A549 treated with AZD2906 at 1 μM for 4 hours (cell line): ENCODE measurements at places on chromosomes 7 and 10. TPM values are rescaled to one million over a fixed set of nuclear protein-coding genes. Genes with fewer than 3 reads are reported as not detected.

The CALHM1 gene
- total RNA-seq = 0.02 TPM in 1 of 5 replicates, not detected in the others

The FAM237B gene
- total RNA-seq = 0.02 to 0.10 TPM (median 0.05 TPM) in 5 replicates

The CDH23 gene
- total RNA-seq = 1.8 to 3.0 TPM (median 2.7 TPM) in 5 replicates

The RTKN2 gene
- 0.75 to 1.0 TPM (median 0.85 TPM) in 5 replicates for total RNA-seq

The CHPF2 gene
- 38.8 to 44.8 TPM (median 43.5 TPM) in 5 replicates for total RNA-seq

The GIMAP7 gene
- total RNA-seq = not detected in 5 replicates

The PNLIPRP3 gene
- total RNA-seq = 0.03 to 0.07 TPM (median 0.04 TPM) in 5 replicates

The PGAM2 gene
- not detected in 5 replicates for total RNA-seq

The MBLAC1 gene
- 2.1 to 3.5 TPM (median 3.0 TPM) in 5 replicates for total RNA-seq

The BICC1 gene
- 17.0 to 25.8 TPM (median 18.2 TPM) in 5 replicates for total RNA-seq

The PLEKHS1 gene
- 0.02 to 0.06 TPM (median 0.03 TPM) in 4 of 5 replicates, not detected in the other for total RNA-seq

The FOXP2 gene
- not detected in 5 replicates for total RNA-seq

The FEZF1 gene
- not detected in 5 replicates for total RNA-seq

The ACSL5 gene
- total RNA-seq = 0.25 to 0.60 TPM (median 0.33 TPM) in 5 replicates

The SPOCK2 gene
- total RNA-seq = 0.29 to 0.53 TPM (median 0.40 TPM) in 5 replicates

The GAD2 gene
- not detected in 5 replicates for total RNA-seq

The ITIH2 gene
- total RNA-seq = 0.19 to 0.32 TPM (median 0.29 TPM) in 5 replicates

The TAS2R3 gene
- not detected in 5 replicates for total RNA-seq

The PRR15 gene
- 4.6 to 7.2 TPM (median 5.2 TPM) in 5 replicates for total RNA-seq

The TMEM270 gene
- total RNA-seq = 0.09 to 0.17 TPM (median 0.15 TPM) in 5 replicates

The MTPN gene
- total RNA-seq = 93.8 to 121 TPM (median 107 TPM) in 5 replicates

The GBX1 gene
- total RNA-seq = 0.09 TPM in 1 of 5 replicates, not detected in the others

The CYP2C19 gene
- total RNA-seq = not detected in 5 replicates
